ENCODE measurements at places on chromosomes 7 and 10. TPM values are rescaled to one million over a fixed set of nuclear protein-coding genes. Genes with fewer than 3 reads are reported as not detected.

- no peak for DNase-seq
Observed at GRCh38 chr7:116227678-116228239, 17.4 kb downstream of the TES start.

- DNase-seq: no peak
Observed at GRCh38 chr7:24965831-24966708, 13.9 kb downstream of the OSBPL3 start.

- DNase-seq: no peak
Observed at GRCh38 chr10:32376771-32377170, 29.8 kb upstream of the EPC1 start.

- no peak for DNase-seq
Observed at GRCh38 chr10:30056767-30057355, 2.5 kb downstream of the JCAD start.

GRCh38 chr7:143507534-143508055 lies 29.9 kb downstream of the TAS2R41 start:
- DNase-seq: no peak

DNA sequence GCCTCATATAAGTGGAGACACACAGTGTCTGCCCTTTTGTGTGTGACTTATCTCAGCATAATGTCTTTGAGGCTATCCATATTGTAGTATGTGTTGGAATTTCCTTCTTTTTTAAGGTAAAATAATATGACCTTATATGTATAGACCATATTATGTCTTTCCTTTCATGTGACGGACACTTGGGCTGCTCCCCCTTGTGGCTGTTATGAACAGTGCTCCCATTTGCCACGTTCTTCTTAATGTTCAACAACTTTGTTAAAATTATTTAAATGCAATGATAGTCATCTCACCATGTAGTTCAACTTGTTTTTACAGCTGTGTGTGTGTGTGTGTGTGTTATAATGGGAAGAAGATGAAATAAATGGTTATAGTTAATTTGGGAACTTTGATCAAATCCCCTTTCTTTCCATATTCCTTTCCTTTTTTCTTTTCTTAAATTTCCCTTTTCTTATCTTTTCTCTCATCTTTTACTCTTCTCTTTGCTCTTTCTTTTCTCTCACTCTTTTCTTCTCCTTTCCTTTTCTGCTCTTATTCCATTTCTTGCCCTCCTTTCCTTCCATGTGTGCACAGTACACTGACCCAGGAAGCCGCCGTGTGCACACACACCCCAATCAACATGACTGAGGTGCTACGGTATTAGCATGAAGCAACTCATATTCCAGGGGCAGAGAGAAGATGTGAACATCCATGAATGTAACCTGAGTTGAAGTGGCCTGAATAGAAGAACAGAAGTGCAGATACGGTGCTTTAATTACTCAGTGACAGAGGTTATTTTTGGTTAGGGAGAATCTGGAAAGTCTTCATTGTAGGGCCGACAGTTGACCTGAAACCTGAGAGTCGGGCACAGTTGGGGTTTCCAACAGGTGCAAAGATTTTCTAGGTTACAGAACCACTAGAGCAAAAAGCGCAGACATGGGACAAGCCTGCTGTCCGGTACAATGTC lies 596.6 kb downstream of the SDK1 start:
- no peak for DNase-seq

- no peak for DNase-seq
Observed at GRCh38 chr10:96306516-96306915, 2.3 kb downstream of the DNTT start.

DNA sequence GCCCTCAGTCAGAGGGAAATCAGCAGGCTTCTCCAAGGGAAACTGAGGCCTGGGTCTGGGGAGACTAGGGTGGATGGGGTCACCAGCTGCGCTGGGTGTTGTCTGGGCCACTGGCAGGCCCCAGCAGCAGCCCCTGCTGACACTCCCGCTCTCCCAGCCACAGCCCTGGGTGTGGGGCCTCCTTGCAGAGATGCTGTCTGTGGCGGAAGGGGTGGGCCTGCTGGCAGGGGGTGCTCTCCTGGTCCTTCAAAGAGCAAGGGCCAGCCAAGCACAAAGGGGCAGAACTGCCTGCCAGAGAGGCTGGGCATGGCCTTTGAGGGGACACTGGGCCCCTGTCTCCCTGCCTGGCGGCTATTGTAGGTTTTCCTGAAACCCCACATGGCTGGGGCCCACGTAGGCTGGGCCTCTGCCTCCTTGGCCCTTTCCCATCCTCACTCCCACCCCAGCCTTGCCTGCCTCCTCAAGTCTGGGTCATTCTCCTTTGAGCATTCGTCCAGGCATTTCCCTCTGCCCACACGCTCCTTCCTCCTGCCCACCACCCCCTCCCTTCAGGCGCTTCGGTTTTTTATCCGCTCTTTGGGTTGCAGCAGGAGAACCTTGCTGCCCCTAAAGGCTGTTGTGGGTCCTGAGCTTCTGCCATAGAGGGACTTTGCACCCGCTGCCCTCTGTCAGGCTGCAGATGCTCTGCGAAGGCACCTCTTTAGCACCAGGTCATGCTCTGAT lies 9.1 kb downstream of the COL13A1 start:
- DNase-seq: no peak

GRCh38 chr7:152860310-152860709 lies 100.8 kb downstream of the ACTR3B start:
- no peak for DNase-seq

DNA sequence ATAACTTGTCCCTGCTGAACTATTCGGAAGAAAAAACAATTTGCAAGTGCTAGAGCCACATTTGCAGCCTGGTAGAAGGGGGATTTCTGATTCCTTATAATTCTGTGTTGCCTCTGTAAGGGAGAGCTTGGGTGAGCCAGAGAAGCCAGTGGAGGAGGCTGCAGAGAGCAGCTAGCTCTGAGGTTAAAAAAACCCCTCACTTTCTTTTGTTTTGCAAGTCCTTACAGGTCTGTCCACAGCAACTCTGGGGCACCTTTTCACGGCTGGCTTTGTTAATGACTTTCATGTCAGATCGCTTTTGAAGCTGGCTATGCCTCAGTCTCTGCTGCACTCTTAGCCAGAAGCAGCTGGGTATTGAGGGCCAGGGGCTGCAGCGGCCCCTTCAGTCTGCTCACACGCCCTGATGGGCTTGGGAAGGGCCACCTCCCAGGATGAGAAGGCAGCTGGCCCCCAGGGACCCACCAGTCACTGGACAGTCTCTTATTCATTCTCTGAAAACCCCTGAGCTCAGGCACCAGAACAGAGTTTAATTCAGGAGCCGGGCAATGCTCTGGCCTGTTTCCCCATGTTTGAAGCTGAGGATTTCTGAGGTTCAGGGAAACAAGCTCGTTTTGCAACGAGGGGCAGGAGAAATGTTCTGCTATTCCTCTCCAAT lies 30.9 kb downstream of the TRIM8 start:
- DNase-seq: no peak

- DNase-seq: no peak
Observed at GRCh38 chr10:45566415-45566814, 106.2 kb downstream of the ZFAND4 start.

DNA sequence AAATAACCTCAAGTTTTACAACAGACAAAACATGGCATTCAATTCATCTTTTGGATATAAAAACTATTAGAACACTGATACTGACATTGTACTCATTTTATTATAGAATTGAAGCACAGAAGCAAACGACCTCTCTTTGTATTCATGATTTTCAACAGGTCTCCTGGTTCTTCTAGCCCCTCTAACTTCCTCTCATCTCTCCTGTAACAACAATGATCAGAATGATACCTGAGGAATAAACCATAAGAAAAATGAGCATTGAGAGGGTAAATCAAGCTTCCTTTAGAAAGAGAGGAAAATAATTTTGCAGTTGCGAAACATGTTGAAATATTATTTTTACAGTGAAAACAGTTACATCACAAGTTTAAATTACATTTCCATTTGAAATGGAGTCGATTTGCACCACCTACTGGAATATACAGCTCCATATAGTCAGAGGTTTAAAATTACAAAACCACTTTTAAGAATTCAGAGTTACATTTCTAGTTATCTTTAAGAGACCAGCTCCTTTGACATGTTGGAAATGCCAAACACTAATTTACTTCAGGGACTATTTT lies 17.5 kb upstream of the TEX36 start:
- no peak for DNase-seq

DNA sequence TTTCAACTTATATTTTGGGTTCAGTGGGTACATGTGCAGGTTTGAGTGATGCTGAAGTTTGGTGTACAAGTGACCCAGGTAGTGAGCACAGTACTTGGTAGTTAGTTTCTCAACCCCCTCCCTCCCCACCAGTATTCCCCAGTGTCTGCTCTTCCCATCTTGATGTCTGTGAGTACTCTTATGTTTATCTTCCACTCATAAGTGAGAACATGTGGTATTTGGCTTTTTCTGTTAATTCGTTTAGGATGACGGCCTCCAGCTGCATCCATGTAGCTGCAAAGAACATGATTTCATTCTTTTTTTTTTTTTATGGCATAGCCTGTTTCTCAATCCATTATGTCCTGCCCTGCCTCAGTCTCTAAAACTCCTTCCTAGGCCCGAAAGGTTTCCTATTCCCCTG lies 222.1 kb downstream of the WDR37 start:
- DNase-seq: no peak

- DNase-seq: no peak
Observed at GRCh38 chr7:80583901-80584300, 54.5 kb upstream of the CD36 start.

- DNase-seq: peak; percentile 78
Observed at GRCh38 chr7:128831994-128832879, 2.0 kb downstream of the FLNC start.

DNA sequence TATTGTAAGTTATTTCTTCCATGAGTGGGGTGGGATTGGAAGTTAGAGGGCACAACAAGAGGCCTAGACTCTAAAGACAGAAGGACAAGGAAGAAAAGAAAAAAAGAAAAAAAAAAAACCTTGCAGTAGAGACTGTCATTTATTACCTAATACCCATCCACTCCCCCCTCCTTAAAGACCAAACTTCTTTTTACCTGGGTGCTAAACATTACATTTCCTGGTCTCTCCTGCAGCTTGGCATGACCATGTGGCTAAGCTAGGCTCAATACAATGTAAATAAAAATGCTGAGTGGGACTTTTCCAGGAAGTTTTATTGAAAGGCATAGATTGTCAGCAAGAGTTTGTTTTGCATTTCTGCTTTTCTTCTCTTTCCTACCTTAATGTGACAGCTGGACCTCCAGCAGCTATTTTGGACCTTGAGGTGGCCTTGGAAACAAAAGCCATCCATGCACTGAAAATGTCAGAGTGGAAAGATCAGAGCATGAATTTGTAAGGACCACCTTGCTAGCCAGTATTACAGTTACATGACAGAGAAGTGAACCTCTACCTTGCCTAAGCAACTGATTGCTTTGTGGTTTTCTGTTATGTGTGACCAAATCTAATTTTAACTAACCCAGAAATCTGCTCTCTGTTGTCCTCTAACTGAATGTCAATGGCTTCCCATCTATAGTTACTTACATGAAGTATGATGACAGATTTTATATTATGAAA lies 81.3 kb upstream of the SFMBT2 start:
- DNase-seq: no peak

GRCh38 chr7:604001-604883 lies 84.6 kb upstream of the PDGFA start:
- no peak for DNase-seq

GRCh38 chr10:57657164-57657765 lies 610.4 kb downstream of the IPMK start:
- peak; percentile 76 for DNase-seq

DNA sequence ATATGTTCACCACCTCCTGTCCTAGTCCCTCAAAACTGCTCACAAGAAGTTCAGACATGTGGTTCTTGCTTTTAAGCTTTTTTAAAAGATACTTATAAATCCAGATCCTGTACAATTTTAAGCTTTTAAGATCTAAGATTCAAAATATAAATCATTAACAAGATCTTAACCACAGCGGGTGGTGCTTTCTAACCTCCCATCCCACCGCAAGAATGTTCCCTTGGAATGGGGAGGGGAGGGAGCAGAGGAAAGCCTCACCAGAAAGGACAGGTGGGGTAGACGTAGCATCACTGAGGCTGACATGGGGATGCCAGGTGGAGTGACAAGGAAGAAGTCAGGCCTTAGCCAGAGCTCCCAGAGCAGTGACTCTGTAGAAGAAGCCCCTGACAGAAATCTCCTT lies 133.5 kb downstream of the C1GALT1 start:
- no peak for DNase-seq

DNA sequence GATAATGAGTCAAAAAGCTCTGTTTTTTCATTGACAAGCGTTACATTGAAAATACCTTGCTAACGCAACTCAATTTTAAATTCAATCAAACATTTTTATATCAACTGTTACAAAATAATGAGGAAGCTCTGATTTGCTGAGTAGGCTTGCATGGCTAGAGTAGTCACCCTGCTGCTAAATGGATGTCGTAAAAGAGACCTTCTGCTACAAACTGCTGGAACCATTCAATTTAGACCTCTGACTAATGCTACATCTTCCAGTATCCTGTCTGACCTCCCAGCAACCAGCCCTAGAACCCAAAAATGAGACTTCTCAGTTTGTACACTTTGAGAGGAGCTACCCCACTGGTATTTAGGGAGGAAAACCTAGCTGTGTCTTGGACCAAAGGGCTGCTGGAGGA lies 84.0 kb upstream of the ELMO1 start:
- no peak for DNase-seq

DNA sequence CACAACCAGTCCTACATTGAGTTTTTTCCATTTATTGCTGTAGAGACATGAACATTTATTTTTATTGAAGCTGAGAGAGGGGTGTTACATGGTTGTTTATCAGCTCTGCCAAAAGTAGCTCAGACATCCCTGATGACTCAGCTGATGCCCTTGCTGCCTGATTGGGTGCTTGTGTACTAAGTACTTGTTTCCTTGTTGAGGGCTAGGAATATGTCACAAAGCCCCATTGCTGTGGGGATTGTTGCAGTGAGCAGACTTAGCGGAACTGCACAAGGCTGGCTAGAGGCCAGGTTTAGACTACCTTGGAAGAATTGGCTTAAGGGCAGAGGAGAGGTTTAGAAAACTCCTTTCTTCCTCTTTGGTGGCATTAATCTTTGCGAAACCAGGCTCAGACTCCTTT lies 110.6 kb downstream of the AUTS2 start:
- DNase-seq: no peak

- no peak for DNase-seq
Observed at GRCh38 chr10:33382216-33382600, 47.7 kb upstream of the NRP1 start.

DNA sequence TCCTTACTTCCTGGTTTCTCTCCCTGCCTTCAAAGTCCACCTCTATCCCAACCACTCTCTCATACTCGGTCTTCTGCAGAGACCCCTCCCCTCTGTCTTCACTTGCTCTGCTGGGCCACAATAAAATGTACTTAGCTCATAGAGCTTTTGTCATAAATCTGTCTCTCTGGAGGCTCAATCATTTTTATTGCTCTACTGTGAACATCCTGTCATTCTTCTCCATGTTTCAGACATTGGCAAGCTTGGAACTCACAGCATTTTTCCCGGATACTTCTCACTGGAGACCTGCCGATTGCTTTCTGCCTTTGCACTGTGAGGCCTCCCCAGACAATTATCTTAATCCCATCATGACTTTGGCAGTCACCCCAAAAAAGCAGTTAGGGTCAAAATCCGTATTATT lies 192.3 kb upstream of the ZMIZ1 start:
- peak; percentile 22 for DNase-seq

NUTM2B gene
- 0.27 TPM for polyA plus RNA-seq

PNLIP gene
- polyA plus RNA-seq: not detected

ERVW-1 gene
- 0.08 TPM for polyA plus RNA-seq

MYH16 gene
- polyA plus RNA-seq: not detected

AKR1E2 gene
- 2.6 TPM for polyA plus RNA-seq

TPK1 gene
- 1.9 TPM for polyA plus RNA-seq

PTPN20 gene
- polyA plus RNA-seq: not detected

CPVL gene
- polyA plus RNA-seq: 28.6 TPM

CYP3A7 gene
- polyA plus RNA-seq: not detected

TMEM236 gene
- polyA plus RNA-seq: 0.02 TPM

GHITM gene
- 86.2 TPM for polyA plus RNA-seq

PAX4 gene
- 0.11 TPM for polyA plus RNA-seq

TRIM50 gene
- polyA plus RNA-seq: 0.25 TPM

ATG9B gene
- 2.7 TPM for polyA plus RNA-seq

All from H1 (cell line).